ENCODE measurements at places on chromosomes 3 and 15.

DNA sequence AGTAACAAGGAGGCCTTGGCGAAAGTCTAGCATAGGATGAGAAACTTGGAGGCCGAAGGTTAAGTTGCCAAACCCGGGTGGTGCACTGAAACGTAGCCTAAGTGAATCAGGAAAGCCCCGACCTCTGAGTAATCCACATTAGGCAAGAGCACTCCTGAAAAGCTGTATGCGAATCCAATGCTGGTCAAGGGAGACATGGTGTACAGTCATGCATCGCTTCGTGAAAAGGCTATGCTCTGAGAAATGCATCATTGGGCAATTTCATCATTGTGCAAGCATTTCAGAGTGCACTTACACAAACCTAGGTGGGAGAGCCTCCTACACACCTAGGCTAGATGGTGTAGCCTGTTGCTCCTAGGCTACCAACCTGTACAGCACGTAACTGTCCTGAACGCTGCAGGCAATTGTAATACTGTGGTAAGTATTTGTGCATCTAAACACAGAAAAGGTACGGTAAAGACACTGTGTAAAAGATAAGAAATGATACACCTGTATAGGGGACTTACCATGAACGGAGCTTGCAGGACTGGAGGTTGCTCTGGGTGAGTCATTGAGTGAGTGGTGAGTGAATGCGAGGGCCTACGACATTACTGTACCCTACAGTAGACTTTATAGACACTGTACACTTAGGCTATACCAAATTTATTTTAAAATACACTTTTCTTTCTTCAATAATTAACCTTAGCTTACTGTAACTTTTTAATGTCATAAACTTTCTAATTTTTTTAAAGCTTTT, 222.5 kb downstream of the SHQ1 start:
- no peak for DNase-seq

DNA sequence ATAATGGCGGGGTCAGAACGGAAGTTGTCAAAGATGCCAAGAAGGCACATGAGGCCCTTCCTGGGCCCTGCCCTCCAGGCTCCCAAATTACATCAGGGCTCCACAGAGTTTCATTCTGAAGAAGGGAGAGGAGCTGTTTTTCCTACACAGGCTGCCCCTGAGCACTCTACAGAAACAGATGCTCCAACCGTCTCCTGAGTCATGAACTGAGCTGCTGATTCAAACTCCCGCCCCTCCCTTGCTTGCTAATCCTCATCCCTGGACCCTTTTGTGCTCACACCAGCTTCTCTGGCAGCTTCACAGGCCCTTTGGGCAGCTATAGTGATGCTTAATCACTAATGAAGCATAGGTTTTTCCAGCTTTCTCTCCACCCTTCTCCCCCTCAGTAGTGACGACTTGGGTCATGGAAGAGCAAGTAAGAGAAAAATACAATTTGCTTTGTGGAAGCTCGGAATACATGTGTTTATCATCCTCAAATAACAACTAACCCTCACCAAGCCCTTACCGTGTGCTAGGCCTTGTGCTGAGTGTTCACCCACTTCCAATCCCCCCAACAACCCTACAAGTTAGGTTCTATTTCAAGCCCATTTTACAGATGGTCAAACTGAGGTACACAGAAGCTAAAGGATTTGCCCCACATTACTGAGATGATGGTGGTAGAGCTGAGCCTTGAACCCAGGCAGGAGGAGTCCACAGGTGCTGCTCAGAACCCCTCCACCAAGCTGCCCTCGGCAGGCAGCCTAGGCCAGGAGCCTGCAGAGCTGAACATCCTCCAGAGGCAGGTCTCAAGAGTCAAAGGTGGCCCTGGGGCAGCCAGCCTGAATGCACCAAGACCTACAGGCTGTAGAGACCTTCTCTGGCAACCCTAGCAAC, 21.9 kb downstream of the MEGF11 start:
- DNase-seq, result no peak

- DNase-seq, result no peak
These were observed 11.4 kb downstream of the CDIN1 start for GRCh38 chr15:36590838-36591237.

GRCh38 chr3:113234688-113235260, 23.4 kb downstream of the BOC start:
- no peak for DNase-seq

All from stimulated activated CD8-positive, alpha-beta memory T cell treated with anti-CD3 and anti-CD28 coated beads, Interleukin-7, amount 100 ng/mL, for 1 hour (primary cell).